ENCODE measurements at places on chromosomes 1 and 21.

GRCh38 chr1:36346741-36347370 lies 23.4 kb upstream of the EVA1B start:
- DNase-seq, result no peak

GRCh38 chr1:68328490-68328889 lies 96.2 kb upstream of the WLS start:
- no peak for DNase-seq

DNA sequence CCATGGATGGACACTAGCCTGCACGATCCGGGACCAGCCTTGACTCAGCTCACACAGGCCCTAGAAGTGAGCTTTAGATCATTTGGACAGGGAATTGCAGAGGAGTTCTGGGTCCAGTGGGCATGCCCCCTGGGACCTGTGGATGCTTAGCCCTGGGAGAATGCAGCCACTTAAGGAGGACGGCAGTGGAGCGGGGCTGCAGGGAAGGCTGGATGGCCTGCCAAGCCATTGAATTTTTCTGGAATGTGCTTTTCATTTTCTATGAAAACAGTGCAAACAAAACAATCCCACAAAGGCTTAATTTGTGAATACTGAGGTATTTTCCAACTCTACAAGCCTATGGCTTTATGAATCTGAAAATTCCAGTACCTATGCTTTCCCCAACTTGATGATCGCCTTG lies 80.4 kb upstream of the GCLM start:
- no peak for DNase-seq

DNA sequence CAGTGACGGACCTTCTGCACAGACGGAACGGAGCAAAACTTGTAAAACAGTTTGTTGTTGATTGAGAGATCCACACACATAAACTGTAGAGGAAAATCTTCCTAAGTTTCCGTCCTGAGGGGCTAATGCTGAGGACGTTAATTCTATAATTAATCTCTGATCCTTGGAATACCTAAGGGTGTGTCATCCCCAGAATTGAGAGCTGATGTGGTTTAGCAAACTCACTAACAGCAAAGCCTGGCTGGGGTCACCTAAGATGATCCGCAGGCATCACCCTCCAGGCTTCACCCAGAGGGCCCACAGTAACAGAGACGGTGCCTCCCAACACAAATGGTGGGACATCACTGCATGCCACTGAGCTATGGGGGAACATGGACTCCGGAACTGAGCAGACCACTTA lies 97.5 kb downstream of the SMYD2 start:
- DNase-seq, result no peak

- no peak for DNase-seq
These were observed 32.8 kb upstream of the RNF11 start for GRCh38 chr1:51203121-51203873.

DNA sequence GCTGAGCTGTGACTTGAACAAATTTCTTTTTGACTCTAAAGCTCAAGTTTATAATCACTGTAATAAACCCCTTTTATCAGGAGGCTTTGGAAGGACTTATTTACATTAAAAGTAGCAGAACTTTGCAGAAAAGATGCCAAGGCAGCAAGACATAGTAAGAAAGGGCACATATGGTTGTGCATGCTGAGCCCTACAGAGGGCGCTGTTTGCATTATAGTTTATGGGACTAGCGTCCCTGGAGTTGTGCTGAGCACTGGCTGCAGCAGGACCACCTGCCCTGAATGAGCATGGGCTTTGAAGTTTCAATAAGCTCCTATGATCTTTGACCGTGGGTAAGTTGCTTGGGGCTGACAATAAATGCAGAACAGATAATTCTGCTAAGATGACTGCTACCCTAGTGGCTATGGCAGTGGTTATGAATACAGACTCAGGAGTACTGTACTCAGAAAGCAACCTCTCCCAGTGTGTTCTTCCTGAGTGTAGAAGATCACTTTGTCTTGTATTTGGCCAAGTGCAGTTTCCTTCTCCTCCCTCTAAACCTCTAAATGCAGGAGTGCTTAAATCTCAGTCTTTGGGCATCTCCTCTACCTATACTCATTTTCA lies 45.4 kb upstream of the USP1 start:
- no peak for DNase-seq

DNA sequence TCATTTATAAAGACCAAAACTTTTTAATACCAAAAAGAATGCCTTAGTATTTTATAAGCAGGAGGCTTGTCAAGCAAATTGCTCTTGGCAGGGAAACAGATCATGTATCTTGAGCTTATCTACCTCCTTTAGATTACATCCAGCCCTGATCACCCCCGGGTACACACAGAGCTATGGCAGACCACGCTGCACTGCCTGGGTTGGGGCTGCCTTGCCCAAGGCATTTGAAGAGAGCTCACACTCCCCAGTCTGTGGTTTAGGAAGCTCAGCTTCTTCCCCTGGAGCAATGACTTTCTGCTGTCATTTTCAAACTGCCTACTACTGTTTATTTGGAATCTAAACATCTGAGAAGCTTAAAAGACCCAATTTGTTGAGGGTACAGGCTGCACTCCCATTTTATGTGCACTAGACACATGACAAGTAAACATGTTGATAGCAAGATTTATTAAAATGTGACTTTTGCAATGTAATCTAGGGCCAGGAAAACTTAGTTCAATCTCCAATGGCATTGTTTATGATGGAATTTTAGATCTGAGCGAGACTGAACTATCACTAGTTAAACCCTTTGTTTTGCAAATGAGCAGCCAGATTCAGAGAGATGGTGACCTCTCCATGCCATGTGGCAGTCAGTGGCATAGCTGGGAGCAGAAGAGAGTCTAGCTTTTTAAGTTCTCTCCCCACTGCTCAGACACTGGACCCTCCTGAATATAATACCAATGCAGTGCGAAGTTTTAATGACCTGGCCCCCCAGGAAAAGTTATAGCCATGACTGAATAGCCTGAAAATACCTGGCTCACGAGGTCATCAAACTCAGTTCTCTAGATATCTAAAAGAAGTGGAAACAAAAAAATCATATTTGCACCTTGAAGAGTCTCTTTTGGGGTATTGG lies 214.9 kb downstream of the HLX start:
- no peak for DNase-seq

GRCh38 chr1:237041795-237042525 lies at the start of gene RYR2:
RYR2 (plus strand) TSS chr1:237042184; CDS start chr1:237042522, 338 bp downstream.
- DNase-seq, result no peak

GRCh38 chr1:16720351-16721223 lies 19.7 kb upstream of the RNU1-4 start:
- DNase-seq, result no peak

- no peak for DNase-seq
These were observed 178.4 kb upstream of the EDN2 start for GRCh38 chr1:41662765-41663437.

- no peak for DNase-seq
These were observed 8.2 kb downstream of the DVL1 start for GRCh38 chr1:1340791-1341548.

- no peak for DNase-seq
These were observed 68.2 kb downstream of the PSMG1 start for GRCh38 chr21:39114871-39115575.

GRCh38 chr1:22212400-22213233 lies 69.7 kb upstream of the WNT4 start:
- DNase-seq, result no peak

- no peak for DNase-seq
These were observed 1280.7 kb upstream of the TMPRSS15 start for GRCh38 chr21:19684328-19684727.

- no peak for DNase-seq
These were observed 16.3 kb upstream of the ACKR1 start for GRCh38 chr1:159188375-159188788.

GRCh38 chr1:48469616-48470480 lies 2.2 kb downstream of the SPATA6 start:
- DNase-seq, result no peak

DNA sequence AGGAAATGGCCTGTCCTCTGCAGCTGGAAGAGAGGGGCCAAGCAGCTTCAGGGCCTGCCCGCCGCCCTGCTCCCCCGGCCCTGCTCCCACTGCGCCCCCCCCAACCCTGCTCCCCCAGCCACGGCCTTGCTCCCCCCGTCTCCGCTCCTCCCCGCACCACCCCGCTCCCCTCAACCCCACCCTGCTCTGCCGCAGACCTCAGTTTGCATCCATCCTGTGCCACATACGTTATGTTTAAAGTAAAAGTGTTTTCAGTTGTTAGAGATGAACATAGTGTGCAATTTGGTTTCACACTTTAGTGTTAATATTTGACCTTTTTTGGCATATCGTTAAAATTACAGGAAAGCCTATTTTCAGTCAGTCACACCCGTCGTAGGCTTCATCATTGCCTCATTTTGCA lies 34.1 kb upstream of the DIP2A start:
- no peak for DNase-seq

DNA sequence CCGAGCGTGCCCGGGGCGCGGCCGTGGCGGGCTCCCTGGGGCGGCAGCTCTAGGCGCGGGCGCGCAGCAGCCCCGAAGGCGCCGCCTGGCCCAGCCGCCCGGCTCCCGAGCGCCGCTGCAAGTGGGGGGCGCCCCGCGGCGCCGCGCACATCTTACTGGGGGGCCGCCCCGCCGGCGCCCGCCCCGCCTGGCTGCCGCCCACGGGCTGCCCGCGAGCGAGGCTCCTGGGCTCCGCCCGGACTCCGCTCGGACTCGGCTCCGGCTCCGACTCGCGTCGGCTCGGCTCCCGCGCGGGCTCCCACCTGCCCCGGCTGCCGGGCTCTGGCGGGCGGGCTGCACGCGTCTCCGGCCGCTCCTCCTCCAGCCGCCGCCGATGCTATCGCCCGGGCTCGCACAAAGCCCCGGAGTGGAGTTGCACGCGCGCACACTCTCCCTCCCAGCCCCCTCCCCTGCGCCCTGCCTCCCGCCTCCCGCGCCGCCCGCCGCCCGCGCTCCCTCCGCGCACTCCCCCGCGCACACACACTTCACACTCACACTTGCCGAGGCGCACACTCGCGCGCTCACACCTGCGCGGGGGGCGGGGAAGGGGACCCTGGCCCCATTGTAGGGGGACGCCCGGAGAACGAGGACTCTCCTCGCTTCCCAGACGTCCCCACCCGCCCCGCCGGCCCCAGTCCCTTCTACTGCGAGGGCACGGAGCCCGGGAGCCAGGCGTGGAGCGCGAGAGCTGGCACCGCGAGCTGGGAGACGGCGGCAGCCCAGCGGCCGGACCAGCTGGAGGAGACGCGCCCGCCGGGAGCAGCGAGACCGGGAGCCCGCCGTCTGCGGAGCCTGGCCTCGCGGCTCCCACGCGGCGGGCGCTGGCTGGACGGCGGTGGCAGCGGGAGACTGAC lies at the start of gene GRIK3:
Gene GRIK3 (minus strand): TSS at position 395 of the 893 bp plus-strand sequence. CDS start 407 bp downstream, outside the sequence.
- DNase-seq, result no peak

GRCh38 chr1:27109103-27109822 lies 45.7 kb downstream of the SLC9A1 start:
- peak; percentile 26 for DNase-seq

- no peak for DNase-seq
These were observed 277.5 kb downstream of the RGS7 start for GRCh38 chr1:241079459-241079858.

DNA sequence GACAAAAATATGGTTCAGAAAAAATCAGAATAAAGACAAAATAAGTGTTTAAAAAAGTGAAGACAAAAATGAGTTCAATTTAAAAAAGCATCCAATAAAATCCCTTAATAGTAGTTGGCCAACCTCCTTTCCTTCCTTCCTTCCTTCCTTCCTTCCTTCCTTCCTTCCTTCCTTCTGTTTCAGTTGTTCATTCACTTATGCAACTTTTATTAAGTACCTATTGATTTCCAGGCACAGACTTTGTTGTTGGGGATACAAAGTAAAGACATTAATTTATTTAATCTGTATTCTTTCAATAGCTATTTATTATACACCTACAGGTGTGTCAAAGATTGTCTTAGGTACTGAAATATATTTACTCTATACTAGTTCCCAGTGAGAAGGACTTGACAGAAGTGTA lies 2.4 kb upstream of the LIPI start:
- no peak for DNase-seq

GRCh38 chr1:23514111-23514679 lies 16.8 kb downstream of the E2F2 start:
- no peak for DNase-seq

DNA sequence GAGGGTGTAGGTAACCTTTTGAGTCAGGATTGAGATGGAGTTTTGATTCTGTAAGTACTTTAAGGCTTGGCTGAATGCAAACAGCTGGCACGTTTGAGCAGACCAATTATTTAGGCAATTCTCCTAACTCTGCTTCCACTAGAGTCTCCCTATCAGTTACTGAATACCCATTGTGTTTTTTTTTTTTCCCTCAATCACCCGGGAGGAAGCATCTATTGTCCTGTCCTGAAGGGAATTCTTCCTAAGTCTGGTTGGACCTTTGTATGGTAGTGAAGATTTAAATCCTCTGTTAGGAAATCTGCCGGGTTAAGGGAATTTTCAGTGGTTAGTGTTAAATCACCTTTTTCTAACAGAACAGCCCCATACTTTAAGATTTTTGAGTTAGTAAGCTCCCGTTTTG lies 571.2 kb upstream of the USP24 start:
- DNase-seq, result no peak

DNA sequence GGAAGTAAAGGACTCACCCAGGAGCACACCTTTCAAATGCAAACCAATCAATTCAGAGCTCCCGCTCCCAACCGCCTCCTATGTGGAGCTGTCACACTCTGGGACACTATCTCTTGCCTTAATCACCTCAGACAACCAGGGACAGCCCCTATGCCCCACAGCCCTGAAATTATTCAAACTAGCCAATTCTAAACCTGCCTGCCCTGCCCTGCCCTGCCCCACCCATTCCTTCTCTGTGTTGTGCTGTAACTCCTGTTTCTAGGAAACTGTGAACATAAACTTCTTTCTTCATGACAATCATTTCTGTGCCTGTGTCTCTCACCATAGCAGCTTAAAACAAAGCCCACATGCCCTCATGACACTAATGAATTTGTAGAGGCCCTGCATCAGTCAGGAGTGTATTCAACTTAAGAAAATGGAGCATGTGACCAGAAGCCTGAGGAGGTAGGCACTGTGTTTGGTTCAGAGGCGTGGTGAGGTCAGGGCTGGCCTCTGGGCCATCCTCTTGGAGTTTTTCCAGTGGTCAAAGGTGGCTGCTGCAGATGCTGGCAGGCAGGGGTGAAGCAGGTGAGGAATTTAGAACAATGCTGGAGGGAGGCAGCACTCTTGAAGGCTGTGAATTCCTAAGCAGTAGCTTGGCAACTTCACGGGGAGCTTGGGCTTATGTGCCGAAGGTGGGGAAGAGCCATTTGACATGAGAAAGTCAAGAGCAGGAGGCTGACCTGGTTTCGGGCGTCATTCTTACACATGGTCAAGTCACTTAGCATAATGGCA lies 74.5 kb downstream of the RHOU start:
- DNase-seq, result no peak

GRCh38 chr1:203663294-203663693 lies 36.7 kb downstream of the ATP2B4 start:
- DNase-seq, result no peak

GRCh38 chr21:30963502-30963901 lies 74.8 kb downstream of the KRTAP19-8 start:
- DNase-seq, result no peak

GRCh38 chr1:40982721-40983120 lies 3.2 kb downstream of the CTPS1 start:
- no peak for DNase-seq

- DNase-seq, result no peak
These were observed 25.3 kb downstream of the RNF223 start for GRCh38 chr1:1048765-1049164.

All from stimulated activated CD4-positive, alpha-beta T cell treated with anti-CD3 and anti-CD28 coated beads, Interleukin-4, amount 100 ng/mL, for 1 hour (primary cell).